Smooth muscle cell of the umbilical artery (primary cell): ENCODE measurements at places on chromosomes 3 and 15. TPM values are rescaled to one million over a fixed set of nuclear protein-coding genes. Genes with fewer than 3 reads are reported as not detected.

The SI gene
- not detected in 2 replicates for total RNA-seq

The NPAP1 gene
- not detected in 2 replicates for total RNA-seq

The PLA2G4E gene
- not detected in 2 replicates for total RNA-seq

The ONECUT1 gene
- total RNA-seq, result not detected in 2 replicates

The FOXP1 gene
- 65.9 and 126 TPM in 2 replicates for total RNA-seq

The ZIC1 gene
- not detected in 2 replicates for total RNA-seq

The TM4SF1 gene
- total RNA-seq, result 17.5 and 59.2 TPM in 2 replicates

The SLC12A6 gene
- 12.3 and 12.8 TPM in 2 replicates for total RNA-seq

The PIGX gene
- 23.0 and 29.4 TPM in 2 replicates for total RNA-seq

The GAP43 gene
- 0.89 and 14.7 TPM in 2 replicates for total RNA-seq

The PIERCE2 gene
- total RNA-seq, result 0.89 and 1.1 TPM in 2 replicates

The OR5K2 gene
- total RNA-seq, result not detected in 2 replicates

The FAM81A gene
- 0.28 and 0.30 TPM in 2 replicates for total RNA-seq

The TP53BP1 gene
- total RNA-seq, result 106 and 141 TPM in 2 replicates

The GOLGA8J gene
- not detected in 2 replicates for total RNA-seq

The XXYLT1 gene
- total RNA-seq, result 21.9 and 25.8 TPM in 2 replicates

The PRRT3 gene
- total RNA-seq, result 2.4 and 3.0 TPM in 2 replicates

The WDR82 gene
- 65.0 and 79.3 TPM in 2 replicates for total RNA-seq

The PTPRG gene
- total RNA-seq, result 28.2 and 29.5 TPM in 2 replicates

The CCR1 gene
- not detected in 2 replicates for total RNA-seq

The SENP7 gene
- total RNA-seq, result 8.9 and 9.9 TPM in 2 replicates

The LINGO1 gene
- not detected in 2 replicates for total RNA-seq

The RBMS3 gene
- total RNA-seq, result 46.0 and 75.6 TPM in 2 replicates

The CHRM5 gene
- total RNA-seq, result under 0.01 TPM in 1 of 2 replicates, not detected in the other

The AMIGO3 gene
- 0.30 TPM in 1 of 2 replicates, not detected in the other for total RNA-seq

The CISH gene
- total RNA-seq, result 0.30 and 0.51 TPM in 2 replicates

The TTLL13 gene
- 0.14 TPM in 1 of 2 replicates, not detected in the other for total RNA-seq
